Mesothelial cell of epicardium (in vitro differentiated cells): ENCODE measurements at places on chromosomes 11 and 22.

DNA sequence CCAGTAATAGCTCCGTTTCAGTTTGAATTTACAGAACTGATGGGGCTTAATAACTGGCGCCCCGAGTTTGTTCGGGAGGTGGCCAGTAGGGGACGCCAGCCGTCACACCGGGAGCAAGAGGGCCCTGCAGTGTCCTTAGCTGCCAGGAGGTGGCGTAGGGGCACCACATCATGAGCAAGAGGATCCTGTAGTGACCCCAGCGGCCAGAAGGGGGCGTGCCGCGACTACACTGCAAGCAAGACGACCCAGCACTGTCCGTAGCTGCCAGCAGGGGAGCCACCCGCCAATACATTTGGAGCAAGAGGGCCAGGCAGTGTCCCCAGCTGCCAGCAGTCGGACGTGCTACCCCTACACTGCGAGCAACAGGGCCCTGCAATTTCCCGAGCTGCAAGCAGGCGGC lies 663.7 kb upstream of the B3GAT1 start:
- DNase-seq: no peak

DNA sequence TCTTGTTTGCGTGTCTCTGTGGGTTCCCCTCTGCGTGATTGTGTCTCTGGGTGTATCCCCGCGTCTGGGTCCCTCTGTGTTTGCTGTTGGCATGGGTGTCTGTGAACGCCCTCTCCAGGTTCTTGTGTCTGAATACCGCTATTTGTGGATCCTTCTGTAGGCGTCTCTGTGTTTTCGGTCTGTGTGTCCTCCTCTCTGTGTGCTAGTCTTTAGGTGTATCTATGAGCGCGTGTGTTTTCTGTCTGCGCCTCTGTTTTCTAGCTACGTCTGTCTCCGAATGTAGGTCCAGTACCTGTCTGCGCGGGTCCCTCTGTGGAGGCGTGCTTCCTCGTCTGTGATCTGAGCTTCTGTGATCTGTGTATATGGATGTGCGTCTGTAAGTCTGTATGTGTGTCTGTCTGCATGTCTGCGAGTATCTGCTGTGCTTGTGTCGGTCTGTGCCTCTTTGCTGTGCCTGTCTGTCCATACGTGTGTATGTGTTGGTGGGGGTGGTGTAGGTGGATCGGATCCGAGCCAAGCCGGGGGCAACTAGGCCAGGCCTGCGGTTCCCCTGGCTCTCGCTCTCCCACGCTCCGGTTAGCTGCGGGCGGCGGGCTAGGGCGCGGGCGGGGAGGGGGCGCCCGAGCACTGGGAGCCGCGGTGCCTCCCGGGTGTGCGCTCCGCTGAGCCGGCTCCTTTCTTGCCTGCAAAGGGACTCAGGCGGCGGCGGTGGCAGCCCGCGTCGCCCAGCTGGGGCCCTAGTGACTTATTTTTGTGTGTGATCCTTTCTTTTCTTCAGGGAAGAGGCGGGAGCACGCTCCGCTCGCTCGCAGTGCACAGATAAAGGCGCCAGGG lies 105.3 kb upstream of the E2F8 start:
- peak; percentile 47 for DNase-seq

GRCh38 chr11:70252844-70253243 lies 17.6 kb upstream of the PPFIA1 start:
- no peak for DNase-seq

GRCh38 chr11:77174559-77174958 lies 46.5 kb downstream of the MYO7A start:
- DNase-seq: no peak

GRCh38 chr11:72012897-72013721 lies 14.4 kb downstream of the IL18BP start:
- no peak for DNase-seq

DNA sequence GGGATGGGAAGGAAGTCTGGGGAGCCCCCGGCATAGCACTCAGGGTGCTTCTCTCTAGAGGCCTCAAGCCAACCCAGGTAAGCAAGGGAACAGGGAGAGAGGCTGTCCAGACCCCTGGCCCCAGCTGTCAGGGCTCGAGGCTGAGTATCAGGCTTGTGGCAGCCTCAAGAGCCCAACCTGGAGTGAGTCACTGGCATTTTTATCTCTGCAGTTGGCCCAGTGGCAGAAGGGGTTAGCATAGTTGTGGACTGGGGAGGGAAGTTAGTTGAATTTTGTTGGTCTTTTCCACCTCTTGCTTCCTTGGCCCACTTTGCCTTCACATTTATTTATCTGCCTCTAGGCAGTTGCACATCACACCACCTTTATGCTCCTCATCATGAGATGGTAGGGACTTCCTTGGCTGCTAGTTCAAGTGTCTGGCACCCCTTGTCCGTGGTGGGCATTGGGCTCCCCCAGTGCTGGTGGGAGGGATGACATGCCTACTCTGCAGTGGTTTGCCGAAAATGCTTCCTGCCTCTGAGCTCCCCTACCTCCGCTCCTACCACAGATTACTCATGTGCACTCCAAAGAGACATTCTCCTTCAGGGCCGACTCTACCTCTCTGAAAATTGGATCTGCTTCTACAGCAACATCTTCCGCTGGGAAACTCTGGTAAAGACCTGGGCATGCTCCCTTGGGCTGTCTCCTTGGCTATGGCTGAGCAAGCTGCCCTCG lies 60.1 kb downstream of the SCN3B start:
- no peak for DNase-seq

DNA sequence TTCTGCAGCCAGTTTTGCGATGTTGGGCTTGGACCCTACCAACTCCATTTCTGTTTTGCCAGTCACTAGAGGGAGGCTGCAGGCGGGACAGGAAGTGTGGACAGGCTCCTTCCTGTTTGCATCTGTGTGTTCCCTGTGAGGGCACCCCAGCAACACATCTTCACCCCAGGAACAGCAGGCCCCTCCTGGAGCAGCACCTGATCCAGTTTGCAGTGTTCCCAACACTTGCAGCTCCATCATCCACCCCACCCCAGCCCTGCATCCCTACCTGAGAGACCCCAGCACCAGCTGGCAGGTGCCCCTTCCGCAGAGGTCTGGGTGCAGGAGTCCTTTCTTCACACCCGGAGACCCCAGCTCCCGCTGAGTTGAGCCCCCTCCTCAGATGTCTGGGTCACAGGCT lies 7.4 kb upstream of the VSIG10L2 start:
- DNase-seq: no peak

DNA sequence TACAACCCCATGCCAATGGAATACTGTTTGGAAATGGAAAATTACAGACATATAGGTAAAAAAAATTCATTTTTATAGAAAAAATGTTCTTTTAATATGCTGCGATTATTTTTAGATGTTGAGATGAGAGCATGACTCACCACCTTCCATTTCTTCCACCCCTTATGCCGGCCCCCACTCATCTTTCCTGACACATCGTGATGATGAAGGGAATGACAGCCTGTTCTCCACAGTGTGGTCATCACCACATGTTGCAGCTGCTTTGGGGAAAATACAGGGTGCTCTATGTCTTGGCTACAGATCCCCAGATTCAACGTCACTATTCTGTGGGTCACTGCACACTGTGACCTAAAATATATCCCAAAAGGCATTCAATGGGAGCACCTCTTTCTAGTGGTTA lies 916.2 kb downstream of the METTL15 start:
- no peak for DNase-seq

GRCh38 chr11:125564357-125564756 lies 4.9 kb upstream of the EI24 start:
- no peak for DNase-seq

- DNase-seq: no peak
Observed at GRCh38 chr11:56932572-56933220, 56.0 kb upstream of the OR5AK2 start.

GRCh38 chr11:45580399-45580798 lies 85.0 kb downstream of the CHST1 start:
- peak; percentile 62 for DNase-seq

GRCh38 chr22:44582016-44582415 lies 84.0 kb upstream of the RTL6 start:
- peak; percentile 12 for DNase-seq

DNA sequence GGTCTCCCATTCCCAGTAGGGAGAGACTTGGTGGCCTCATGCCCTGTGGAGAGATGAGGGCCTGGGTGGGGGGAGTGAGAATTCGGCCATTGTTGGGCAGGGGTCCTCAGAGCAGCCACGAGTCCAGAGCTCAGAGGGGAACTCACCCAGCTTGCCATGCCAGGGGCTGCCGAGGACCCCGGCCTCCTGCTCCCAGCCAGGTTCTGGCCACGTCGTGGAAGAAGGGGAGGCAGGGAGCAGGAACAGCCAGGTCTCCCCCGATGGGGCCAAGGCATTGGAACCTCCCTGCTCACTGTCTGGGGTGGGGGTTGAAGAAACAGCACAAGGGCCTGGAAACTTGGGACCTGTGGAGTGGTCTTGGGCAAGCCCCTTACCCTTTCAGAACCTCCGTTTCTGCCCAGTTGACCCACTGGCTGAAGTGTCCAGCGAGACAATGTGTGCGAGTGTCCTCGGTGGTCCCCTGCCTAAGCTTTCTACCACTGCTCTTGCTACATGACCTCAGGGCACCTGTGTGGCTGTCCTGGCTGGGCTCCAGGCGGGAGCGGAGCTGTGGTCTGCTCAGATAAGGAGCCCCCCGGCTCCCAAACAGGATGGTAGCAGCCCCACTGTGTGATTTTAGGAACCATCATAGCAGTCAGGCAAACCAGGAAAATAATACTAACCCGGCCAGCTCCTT lies 74.7 kb upstream of the WNT11 start:
- no peak for DNase-seq

DNA sequence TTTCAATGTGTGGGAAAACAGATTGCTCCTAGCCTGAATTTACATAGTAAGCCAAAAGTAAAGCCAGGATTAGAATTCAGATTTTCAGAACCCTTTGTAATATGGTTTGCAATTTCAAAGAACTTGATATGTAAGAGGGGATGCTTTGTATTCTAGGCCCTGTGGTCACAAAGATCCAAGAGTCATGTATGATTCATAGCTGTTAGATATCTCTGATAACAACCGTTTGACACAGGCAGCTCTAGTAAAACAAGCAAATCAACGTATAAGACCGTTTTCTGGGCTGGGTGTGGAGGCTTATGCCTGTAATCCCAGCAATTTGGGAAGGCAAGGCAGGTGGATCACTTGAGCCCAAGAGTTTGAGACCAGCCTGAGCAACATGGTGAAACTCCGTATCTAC lies 79.6 kb downstream of the EMSY start:
- no peak for DNase-seq

- DNase-seq: no peak
Observed at GRCh38 chr22:37358917-37359316, 68.4 kb downstream of the ELFN2 start.

DNA sequence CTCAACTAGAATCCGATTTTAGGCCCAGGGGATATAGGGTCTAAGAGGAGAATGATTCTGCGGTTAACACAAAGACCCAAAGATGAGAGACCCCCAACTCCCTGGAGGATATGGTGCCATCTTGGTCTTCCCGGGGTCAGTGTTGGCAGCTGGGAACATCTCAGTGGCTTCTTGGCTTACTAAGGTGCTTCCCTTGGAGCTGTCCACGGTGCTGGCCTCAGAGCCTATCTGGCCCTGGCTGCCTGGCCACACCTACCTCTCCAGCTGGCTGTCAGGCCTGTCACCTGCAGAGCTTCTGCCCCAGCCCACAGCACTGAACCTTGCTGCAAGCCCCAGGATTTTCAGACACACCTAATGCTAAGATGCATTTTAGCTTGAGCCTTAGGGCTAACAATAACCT lies 70.7 kb upstream of the THY1 start:
- DNase-seq: peak; percentile 79

DNA sequence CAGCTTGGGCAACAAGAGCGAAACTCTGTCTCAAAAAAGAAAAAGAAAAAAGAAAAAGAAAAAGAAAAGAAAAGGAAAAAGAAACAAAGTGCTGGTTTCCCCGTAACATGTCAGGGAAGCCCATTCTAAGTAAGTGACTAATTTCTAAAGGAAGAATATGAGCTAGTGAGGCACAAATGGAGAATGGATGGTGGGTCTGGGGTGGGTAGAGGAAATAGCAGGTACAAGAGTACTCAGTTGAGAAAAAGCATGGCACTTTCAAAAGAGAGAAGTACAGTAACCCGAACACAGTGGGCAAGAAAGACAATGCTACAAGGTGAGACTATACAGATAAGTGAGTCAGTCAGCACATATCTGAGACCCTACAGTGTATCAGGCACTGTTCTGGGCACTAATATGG lies 4.5 kb downstream of the MAJIN start:
- no peak for DNase-seq

GRCh38 chr11:116517077-116517476 lies 255.7 kb downstream of the BUD13 start:
- DNase-seq: no peak

DNA sequence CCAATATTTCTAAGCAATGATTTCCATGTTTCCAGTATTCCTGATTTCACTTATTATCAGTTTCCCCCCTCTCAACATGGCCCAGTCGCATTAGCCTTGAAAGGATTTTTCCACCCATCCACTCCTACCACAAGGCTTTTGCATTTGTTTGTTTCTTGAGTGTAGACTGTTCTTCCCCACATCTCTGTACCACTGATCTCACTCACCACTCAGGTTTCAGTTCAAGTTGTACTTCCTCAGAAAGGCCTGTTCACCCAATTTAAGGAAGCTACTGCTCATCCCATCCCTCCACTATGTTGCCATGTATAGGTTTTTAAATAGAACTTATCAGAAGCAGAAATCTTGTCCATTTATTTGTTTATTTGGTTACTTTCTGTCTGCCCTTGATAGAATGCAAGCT lies 472.3 kb downstream of the FAM181B start:
- no peak for DNase-seq

DNA sequence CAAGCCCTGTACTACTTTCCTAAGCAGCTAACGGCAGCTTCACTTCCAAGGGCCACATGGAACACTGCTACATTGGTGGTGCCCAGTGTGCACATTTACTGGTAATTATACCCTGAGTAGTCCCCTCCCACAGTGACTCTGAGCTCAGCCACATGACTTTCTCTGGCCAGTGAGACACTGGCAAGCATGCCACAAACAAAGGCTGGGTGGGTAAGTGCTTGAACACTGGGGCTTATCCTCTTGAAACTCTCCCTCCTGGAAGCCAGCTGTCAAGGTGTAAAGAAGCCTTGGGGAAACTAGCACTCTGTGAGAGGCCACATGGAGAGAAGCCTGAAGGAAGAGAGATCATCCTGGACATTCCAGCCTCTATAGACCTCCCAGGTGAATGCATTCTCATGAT lies 54.4 kb upstream of the DRD2 start:
- DNase-seq: no peak

DNA sequence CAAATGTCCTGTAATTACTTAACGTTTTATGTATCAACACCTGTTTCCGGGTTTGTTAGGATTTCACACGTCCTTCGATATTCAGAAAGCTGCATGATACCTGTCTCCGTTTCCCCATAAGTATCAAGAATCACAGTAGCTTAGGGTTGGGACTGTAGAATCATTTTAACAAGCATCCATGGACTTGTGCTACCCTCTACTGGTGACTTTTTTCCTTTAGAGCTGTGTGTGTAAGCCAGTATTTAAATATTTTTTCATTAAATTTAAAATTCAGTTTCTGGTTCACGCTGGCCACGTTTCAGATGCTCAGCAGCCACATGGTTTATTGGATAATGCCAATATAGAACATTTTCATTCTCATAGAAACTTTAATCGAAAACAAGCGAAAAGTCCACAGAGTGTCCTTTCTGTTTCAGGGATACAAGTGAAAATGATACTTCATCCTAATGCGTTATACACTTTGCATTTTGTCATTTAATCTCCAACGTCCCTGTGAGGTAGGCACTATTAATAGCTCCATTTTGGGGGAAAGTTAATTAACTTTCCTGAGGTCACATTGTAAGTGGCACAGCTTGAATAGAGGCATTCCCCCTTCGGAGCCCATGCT lies 61.5 kb upstream of the SLC25A18 start:
- DNase-seq: no peak

GRCh38 chr22:50693462-50693861 lies 20.8 kb downstream of the SHANK3 start:
- DNase-seq: no peak

- DNase-seq: no peak
Observed at GRCh38 chr11:20467487-20468185, 80.1 kb downstream of the PRMT3 start.
